Large intestine (tissue), 12 donors: ENCODE measurements at places on chromosomes 3 and 15. TPM values are rescaled to one million over a fixed set of nuclear protein-coding genes. Genes with fewer than 3 reads are reported as not detected.

DNA sequence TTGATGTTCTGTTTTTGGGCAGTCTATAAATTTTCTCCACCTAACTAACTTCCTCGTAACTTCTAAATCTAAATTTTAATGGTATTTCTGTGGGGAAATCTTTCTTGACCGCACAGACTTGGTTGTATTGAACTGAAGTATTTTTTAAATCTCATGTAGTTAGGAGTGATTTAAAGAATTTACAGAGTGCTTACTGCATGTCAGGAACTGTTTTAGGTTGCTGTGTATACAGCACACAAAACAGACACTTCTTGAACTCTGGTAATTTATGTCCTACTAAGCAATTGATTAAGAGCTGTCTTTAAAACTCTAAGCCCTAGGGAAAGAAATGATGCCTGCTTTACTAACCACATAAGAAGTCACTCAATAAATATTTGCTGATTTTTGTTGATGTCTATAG is 1350.2 kb downstream of the ZPLD1 start:
- H3K4me3 ChIP-seq: no peak overlapping the region
- H3K27ac ChIP-seq: no peak overlapping the region
- DNase-seq: no peak
- no peaks in the 10 kb centered on the region for H3K27me3 ChIP-seq
- no peaks in the 10 kb centered on the region for H3K36me3 ChIP-seq

DNA sequence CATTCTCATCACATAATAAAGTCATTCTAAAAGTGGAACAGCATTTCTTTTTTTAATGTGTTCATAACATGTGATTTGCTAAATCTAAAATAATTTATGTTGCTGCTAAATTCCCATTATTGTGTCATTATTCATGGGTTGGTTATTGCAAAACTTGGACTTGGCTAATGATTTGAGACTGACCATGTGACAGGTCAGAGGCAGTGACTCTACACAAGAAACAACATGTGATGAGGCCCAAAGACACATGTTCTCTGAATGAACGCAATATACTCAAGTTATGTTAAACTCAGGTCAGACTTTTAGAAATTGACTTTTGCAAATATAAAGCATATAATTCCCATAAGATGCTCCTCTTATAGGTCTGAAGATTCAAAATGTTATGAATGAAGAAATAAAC is 566.1 kb downstream of the TBL1XR1 start:
- H3K27me3 ChIP-seq: no peaks in the 10 kb centered on the region
- peak; percentile 40 for DNase-seq
- peaks cover 2% of the 10 kb centered on the region for H3K4me1 ChIP-seq
- H3K4me3 ChIP-seq: no peak overlapping the region

C3orf52 gene
- 14.1 TPM for polyA plus RNA-seq

ANKRD63 gene
- polyA plus RNA-seq: 0.16 TPM
